NCI-H2227 treated with DMSO at 0.1 percent for 48 hours (cell line): ENCODE measurements at places on chromosomes 5 and 9.

DNA sequence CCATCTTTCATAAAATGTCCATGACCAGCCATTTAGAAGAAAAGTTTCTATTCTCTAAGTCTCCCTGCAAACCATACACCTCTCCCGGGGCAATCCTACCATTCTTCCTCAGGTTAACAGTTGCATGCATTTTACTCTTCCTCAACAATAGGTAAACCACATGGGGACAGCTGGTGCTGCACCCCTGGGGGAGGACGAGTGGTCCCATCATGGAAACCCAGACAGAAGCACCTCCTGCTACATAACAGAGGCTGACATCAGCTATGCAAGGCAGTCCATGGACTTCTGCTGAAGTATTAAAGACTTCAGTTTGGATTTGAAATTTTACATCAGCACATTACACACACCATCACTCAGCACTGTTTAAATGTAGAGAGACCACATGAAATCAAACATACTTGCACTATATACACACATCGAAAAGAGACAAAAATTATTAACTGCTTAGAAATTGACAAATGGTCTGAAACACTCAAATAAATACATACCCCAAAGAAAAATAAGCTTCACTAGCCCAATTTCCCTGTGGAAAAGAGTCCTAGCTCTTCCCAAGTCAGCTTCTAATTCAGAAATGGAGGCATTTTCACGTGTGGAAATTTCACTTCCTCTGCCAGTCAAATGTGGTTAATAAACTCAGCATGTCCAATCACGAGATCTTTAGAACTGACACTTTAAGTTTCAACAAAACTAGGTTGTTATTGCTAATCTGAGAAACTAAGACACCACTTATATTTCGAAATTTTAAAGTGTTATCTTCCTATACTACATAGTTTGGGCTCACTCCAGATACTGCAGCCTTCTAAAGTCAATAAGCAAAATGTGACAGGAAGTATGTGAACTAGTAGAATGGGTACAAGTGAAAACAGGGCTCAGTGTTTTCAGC is 173.4 kb downstream of the ROR2 start:
- no peak for DNase-seq

DNA sequence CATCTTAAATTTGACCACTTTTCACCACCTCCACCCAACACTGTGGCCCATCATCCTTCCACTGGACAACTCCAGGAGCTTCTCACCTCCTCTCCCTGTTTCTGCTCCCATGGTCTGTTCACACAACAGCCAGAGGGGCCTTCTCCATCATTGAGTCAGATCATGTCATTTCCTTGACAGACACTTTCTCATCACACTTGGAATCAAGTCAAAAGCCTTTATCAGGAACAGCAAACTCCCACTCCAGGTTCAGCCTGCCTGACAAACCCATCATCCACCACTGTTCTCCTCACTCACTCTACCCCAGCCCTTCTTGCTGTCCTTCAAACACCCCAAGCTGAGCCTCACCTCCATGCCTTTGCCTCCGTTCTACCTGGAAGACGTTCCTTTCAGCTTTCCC is 78.4 kb upstream of the ADRA1B start:
- DNase-seq: no peak

DNA sequence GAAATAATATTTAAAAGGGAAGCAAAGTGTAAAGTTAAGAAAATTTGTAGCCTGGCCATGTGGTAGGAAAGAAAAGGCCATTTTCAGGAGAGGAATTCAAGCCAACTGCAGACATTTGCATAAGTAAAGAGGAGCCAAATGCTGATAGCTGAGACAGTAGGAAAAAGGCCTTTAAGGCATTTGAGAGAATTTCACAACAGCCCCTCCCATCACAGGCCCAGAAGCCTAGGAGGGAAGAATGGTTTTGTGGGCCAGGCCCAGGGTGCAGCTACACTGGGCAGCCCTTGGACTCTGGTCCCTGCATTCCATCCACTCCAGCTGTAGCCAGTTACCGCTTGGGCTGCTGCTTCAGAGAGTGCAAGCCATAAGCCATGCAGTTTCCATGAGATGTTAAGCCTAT is 1556.8 kb downstream of the EFNA5 start:
- no peak for DNase-seq

DNA sequence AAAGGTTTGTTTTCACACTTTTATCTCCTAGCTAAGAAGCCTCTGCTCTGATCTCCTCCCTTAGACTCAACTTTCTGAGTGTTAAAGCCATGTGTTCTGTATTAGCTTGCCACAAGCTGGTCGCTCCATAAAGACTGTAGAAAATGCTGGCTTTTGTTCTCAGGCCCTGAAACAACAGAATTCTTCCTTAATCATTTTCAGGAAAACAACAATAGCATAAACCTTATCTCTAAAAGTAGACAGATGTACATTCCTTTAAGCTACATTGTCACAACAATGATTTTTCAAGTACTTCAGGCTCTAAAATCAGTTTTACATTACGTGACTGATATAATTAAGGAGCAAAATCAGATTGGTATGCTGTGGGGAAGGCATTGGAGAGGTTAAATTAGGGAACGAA is 41.9 kb downstream of the VCAN start:
- no peak for DNase-seq

- no peak for DNase-seq
Observed at GRCh38 chr9:123434619-123435240, 78.7 kb downstream of the CRB2 start.

GRCh38 chr9:89886281-89886700 is 281.5 kb downstream of the GADD45G start:
- no peak for DNase-seq

GRCh38 chr5:1702318-1702717 is 97.3 kb downstream of the MRPL36 start:
- no peak for DNase-seq

GRCh38 chr9:91839926-91840465 is 110.0 kb downstream of the ROR2 start:
- DNase-seq: no peak

- no peak for DNase-seq
Observed at GRCh38 chr5:149912226-149912871, 32.2 kb downstream of the PDE6A start.

DNA sequence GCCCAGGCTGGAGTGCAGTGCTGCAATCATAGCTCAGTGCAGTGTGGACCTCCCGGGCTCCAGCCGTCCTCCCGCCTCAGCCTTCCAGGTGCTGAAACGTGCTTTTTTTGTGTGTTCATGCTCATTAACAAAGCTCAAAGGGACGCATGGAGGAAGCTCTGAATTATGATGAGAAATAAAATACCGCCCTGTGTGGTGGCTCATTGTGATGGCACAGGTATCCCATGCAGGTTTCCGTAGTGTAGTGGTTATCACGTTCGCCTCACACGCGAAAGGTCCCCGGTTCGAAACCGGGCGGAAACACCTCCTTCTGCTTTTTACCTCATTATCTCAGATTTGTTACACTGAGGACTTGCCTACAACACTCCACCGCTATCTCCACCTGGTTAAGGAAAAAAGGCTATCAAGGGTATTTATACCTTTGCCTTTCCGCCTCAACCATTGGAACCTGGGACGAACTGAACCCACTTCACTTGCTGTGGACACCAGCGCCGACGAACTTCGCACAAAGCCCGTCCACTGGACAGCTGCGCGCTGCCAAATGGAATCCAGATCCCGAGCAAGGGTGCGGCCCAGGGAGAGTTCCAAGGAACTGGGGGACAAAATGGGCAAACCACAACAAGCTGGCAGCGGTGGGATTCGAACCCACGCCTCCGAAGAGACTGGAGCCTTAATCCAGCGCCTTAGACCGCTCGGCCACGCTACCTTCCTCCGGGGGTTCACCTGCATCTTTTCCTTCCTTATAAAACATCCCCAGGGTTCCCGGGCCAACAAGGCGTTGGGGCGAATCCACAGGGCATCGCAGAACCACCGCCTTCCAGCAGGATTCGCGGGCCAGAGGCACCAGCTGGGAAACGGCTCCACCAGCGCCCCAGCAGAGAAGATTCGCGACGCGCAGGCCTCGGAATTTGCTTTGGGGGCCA is 26.3 kb downstream of the OR2V2 start:
- no peak for DNase-seq

- DNase-seq: no peak
Observed at GRCh38 chr5:52119768-52120167, 667.9 kb upstream of the ITGA1 start.

GRCh38 chr9:21828853-21829410 is 26.5 kb downstream of the MTAP start:
- DNase-seq: no peak

DNA sequence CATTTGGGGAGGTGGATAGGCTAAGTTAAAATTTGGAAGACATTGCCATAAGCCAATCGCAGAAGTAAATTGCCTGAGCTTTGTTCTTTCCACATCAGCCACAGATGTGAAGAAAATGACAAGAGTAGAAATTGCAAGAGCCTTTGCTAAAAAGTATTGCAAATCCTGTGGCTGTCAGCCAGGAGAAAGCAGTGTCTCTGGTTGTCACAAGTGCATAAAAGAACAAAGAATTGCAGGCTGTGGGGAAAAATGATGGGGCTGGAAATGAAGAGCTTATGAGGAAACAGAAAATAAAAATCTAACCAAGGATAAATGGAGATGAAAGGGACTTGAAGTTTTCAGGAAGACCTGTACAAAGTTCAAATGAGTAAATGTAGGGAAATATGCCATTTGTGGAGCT is 344.8 kb downstream of the CSNK1G3 start:
- DNase-seq: no peak

DNA sequence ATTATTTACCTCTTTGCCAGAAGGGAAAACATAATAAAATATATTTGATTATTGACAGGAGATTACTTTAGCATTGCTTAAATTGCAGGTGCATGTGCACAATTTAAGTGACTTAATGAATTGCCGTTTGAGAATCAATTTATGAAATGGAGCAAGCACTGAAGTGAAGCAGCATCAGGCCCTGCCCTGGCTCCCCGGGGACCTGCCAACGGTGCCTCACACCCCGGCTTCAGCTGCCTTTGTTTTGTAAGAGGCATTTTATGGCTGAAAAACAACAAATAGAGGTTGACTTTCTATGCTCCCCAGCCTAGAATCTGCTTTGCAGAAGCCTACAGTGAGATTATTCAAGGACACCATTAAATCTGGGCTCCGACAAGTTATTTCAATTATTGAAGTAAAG is 359.1 kb upstream of the IRX4 start:
- DNase-seq: no peak

- peak; percentile 34 for DNase-seq
Observed at GRCh38 chr9:126860077-126860756, at the start of gene ZBTB34. Gene ZBTB34 (plus strand): TSS chr9:126860639. CDS start chr9:126879400, 18,761 bp downstream.

- DNase-seq: no peak
Observed at GRCh38 chr5:32261198-32261597, 51.5 kb downstream of the MTMR12 start.

DNA sequence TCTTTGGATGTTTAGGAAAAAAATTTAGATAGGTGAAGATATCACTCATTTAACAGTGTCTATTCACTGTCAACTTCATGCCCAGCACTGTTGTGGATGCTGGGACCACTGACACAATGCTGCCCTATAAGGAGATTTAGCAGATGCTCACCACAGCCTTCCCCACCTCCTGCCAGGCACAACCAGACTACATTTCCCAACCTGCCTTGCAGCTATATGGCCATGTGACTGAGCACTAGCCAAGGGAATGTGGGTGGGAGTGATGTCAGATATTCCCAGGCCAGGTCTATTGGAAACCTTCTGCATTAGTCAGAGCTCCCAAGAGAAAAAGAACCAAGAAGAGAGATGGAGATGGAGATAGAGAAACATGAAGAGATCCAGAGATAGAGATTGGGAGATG is 302.6 kb upstream of the TAS2R1 start:
- DNase-seq: no peak

GRCh38 chr9:105978336-105978735 is 284.0 kb downstream of the TMEM38B start:
- DNase-seq: no peak

GRCh38 chr5:16819522-16820167 is 116.4 kb downstream of the MYO10 start:
- DNase-seq: no peak

DNA sequence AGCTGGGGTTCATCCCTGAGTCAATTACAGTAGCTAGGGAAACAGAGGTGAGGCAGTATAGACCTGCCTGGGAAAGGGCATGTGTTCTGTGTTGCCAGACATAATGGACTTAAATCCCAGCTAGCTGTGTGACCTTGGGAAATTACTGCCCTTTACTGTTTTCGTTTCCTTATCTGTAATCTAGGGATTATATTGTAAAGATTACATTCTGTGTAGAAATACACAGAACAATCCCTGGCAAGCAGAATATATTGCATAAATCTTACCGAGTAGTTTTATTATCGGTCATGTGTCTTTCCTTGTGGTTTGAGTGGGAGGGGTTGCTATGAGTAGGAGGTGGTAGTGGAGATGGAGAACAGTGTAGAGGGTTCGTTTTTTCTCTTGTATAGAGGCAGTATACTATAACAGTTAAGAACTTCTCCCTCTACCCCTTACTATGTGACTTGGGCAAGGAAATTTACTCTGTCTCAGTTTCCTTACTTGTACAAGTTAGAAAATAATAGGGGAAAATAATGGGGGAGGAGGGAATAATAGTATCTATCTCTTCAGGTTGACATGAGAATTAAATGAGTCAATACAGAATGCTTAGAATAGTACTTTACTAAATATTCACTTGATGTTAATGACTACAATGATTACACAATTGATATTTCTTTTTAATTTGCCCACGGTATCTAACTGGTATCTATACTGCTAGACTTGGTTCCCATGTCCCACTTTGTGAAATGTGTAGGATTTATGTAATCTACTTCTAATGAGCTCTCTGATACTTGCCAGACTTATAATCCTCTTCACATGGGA is 7.1 kb upstream of the DMXL1 start:
- DNase-seq: no peak

DNA sequence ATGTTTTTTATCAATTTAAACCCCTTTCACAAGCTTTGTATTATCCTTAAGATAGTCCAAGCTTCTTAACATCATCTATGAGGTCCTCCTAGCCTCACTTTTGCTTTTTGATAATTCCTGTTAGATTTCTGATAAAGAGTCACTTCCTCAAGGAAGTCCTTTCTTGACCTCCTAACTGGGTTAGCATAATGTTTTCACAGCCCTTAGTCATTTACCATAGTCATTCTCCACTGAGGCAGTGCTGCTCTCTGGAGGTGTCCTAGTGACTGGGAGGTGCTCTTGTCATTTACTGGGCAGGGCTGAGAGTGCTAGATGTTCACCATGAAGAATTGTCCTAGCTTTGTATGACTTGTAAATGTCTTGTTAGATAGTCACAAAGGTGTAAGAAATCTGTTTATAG is 26.4 kb downstream of the TNPO1 start:
- DNase-seq: no peak

- no peak for DNase-seq
Observed at GRCh38 chr9:127397646-127398274, 791 bp downstream of the SLC2A8 start.

DNA sequence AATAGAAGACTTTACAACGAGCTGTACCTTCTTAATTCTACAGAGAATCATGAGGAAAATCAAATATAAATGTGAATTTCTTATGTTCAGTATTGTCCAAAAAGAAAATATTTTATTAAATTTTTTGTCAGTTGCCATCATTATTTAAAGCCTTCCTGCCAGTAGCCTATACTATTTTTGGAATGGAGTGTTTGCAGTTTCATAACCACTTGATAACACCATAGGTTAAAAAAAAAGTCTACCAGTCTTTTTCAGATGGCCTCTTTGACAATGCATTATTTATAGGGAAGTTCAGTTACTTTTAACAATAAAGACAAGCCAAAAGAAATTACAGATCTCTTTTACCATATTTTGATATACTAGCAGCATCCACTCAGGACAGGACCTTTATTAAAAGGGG is 80.3 kb upstream of the CCDC152 start:
- DNase-seq: no peak

- no peak for DNase-seq
Observed at GRCh38 chr5:62083247-62083646, 222.8 kb upstream of the KIF2A start.
